ENCODE measurements at places on chromosomes 5 and 9.

DNA sequence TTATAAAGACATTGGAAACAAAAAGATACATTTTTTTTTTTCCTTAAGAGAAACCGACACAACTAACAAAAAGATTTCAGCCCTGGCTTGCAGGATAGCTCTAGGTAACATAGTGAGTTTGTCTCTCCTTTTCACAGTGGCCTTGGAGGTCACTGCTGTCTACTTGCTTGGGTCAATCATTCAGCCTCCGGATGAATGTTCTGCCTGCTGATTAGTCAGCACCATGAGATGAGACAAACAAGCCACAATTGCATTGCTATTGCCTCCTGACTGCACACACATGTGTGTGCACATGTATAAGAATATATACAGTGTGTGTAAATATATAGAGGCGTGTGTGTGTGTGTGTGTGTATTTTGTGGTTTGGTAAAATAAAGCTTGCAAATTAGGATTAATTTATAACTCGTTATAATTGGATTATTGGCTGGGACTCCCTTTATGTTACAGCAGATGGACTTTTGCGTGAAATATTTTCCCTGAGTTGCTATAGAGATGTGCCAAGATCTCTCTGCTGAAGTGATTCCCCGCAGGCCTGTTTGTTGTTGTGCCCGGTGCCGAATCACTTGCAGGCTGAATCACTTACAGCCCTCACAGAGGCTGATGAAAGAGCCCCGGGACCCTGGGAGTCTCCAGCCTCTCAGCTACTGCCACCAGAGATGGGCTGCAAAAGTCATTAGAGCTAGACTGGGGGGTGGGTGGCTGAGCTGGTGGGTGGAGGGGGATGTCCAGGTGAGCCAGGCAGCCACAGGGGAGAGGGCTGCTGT is 161.2 kb downstream of the FGF18 start:
- no peak for DNase-seq

DNA sequence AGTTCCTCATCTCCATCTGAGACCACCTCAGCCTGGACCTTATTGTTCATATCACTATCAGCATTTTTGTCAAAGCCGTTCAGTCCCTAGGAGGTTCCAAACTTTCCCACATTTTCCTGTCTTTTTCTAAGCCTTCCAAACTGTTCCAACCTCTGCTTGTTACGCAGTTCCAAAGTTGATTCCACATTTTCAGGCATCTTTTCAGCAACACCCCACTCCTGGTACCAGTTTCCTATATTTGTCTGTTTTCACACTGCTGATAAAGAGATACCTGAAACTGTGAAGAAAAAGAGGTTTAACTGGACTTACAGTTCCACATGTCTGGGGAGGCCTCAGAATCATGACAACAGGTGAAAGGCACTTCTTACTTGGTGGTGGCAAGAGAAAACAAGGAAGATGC is 622.1 kb downstream of the MAT2B start:
- DNase-seq: no peak

DNA sequence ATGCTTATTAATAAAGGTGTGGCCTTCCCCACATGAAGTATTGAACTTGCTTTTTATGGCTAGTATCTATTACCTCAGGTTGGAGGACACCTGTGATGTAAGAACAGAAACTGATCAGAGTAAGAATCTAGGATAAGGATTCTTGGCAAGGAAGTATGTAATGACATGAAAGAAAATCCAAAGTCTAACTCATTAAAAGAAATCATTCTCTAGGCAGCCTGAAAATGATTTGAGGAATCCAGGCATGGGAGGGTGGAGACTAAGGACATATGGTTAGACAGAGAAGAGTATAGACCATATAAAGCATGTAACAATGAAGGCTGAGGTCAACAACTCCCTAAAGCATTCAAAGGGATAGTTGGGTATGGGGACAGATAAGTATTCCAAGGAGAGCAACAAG is 32.9 kb downstream of the PFDN1 start:
- no peak for DNase-seq

- DNase-seq: no peak
Observed at GRCh38 chr9:99322299-99322698, 100.2 kb downstream of the SEC61B start.

GRCh38 chr5:166758151-166758550 is 1533.3 kb upstream of the WWC1 start:
- DNase-seq: no peak

DNA sequence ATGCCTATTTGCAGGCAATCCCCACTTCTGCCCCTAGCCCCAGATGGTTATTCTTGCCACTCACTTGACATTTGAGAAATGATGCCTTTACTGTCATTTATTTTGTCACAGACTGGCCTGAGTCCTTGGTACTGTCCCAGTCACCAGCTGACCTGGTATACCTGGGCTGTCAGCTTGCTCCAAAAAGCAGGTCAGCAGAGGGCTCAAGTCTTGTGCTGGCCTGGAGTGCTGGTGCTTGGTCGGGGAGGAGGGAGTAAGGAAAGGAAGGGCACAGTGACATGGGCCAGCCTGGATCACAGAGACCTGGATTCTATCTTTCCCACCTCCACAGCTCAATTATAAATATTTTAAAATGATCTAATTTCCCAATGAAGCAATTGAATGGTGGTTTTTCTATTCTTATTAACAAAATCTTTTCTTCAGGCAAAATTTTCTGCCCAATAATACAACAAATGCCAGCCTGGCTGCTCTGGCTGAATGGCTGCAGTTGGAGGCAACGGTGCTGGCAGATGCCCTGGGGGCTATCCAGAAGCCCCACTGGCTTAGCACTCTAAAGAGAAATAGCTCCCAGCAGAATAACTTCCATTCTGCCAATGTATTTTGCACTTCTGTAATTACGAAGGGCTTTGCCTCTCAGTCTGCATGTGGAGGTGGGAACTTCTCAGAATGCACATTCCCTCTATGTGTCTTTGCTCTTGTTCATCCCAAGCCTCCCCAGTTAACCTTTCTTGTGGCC is 160.6 kb downstream of the GADD45G start:
- no peak for DNase-seq

DNA sequence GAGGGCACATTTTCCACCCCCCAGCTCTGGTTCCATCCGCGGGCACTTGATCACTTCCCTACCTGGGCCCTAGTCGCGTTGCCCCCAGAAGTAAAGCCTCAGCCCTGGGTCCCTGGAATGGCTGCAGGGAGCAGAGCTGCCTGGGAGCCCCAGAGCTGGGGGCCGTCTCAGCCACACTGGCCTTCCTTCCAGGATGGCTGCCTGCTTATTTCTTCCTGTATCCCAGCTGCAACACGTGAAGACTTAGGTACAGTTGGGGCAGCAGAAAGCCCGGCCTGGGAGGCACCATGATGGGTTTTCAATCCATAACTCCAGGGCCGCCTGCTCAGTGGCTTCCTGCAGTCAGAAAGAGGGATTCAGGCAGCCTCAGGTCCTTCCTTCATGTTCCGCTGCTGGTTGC is 232.3 kb downstream of the IRX2 start:
- DNase-seq: no peak

GRCh38 chr9:133715866-133716563 is 22.1 kb downstream of the SARDH start:
- no peak for DNase-seq

DNA sequence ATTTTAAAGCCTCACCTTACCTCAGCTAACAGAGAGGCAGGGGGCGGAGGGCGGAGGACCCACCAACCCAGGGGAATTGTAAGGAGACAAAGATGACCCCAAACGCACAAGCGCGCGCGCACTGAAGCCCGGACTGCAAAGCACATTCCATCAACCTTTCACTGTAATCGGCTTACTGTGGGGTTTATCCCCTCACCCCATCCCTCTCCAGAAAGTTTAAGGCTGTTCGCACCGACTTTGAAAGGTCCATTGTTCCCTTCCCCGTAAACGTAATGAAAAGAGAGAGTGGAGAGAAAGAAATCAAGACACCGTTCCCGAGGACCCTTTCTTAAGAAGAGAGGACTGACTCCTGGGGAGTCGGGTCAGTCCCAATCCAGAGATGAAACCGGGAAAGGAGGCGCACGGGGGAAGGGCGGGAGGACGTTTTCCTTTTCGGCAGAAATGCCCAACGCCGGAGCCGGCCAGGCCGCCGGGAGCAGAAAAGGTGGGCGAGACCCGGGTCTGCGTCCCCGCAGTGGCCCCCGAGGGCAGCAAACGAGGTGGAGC is 464 bp downstream of the CEMIP2 start:
- no peak for DNase-seq

DNA sequence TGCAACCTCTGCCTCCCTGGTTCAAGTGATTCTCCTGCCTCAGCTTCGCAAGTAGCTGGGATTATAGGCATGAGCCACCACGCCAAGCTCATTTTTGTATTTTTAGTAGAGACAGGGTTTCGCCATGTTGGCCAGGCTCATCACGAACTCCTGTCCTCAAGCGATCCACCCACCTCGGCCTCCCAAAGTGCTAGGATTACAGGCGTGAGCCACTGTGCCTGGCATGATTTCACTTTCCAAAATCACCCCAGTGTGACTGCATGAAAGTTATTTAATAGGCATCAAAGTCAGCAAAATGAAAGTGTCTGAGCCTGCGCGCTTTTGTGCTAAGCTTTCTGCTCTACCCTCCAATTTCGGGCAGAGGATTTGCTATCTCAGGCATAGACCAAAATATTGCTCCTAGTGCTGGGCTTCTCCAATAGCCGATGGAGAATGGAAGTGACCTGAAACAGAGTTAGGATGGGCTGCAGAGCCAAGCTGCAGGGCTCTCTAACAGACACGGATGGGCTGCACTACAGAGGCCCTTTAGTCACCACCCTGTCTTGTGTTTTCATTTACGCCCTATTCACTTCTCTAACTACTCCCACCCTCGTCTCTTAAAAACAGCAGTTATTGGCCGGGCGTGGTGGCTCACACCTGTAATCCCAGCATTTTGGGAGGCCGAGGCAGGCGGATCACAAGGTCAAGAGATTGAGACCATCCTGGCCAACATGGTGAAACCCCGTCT is 44.3 kb downstream of the RETREG1 start:
- no peak for DNase-seq

DNA sequence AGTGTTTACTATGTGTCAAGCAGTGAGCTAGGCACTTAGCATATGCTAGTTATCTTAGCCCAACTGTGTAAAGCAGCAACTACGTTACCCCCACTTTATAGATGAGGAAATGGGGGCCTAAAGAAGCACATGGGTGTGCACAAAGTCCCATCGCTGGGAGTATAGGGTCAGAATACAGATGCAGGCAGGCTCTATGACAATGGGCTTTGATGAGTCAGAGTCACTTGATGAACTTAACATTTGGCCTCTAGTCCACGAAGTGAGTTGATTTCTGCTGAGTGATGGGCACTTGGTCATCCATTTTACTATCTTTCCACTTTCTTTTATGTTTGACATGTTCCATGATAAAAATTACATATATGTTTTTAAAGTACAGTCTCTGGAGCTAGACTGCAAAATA is 204.3 kb downstream of the TRIM32 start:
- DNase-seq: no peak

DNA sequence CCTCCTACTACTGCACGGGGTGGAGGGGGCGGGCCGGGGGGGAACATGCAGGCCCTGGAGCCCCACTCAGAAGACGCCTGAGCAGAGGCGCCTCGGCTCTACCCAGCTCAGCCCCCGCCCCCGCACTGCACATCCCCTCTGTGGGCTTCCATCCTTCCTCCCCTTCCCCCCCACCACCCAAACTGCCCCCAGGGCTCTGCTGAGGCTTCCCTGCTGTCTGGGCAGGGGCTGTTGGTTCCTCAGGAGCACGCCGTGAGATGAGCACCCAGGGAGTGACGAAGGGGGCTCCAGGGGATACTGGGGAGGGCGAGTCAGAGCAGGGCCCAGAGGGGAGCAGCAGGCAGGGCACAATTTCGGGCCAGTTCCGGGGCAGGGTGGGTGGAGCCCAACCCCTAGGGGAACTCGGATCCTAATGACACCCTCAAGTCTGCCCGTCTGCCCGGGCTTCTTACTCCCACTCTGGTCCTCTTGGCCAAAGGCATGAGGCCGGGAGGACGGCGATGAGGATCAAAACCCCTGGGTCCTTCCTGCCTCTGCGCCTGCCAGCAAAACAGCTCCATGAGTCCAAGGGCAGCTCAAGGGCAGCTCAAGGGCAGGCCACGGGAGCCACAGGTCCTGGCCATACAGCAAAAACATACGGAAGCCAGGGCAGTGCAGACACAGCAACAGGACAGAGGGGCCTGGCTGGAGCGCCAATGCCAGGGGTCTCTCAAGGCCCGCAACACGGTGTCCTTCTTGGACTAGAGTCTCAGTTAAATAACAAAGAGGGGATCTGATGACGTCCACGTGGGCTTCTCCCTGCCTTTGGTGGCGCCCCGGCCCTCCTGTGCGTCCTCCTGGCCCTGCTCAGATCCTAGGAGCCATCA is 200.9 kb downstream of the AUH start:
- no peak for DNase-seq
